DMS79 (cell line): ENCODE measurements at places on chromosomes 3 and 15.

- DNase-seq: no peak
These were observed 7.1 kb downstream of the POMGNT2 start for GRCh38 chr3:43098761-43099160.

DNA sequence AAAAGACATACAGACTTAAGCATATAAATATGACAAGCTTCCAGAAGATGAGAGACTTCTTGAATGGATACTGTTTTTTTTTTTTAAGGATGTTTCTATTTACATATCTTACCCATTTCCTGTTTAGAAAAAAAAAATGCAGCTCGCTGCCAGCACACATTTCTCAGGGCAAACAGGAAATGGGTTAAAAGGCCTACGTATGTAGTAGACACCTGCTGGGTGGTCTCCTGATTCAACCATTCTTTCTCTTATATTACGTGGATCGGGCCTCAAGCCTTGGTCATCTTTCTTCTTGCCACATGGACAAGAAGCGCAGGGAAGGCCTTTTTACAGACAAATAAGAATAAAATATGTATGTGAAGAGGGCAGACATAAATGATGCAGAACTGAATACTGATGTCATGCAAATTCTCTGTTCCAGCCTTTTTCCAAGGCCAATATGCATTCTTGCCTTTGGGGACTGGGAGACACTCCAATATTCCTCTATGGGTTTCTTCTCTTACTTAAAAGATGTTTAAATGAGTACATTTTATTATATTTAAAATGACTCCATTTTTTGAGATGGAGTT lies 35.0 kb upstream of the TJP1 start:
- DNase-seq: no peak

GRCh38 chr3:22713936-22714335 lies 489.2 kb upstream of the UBE2E2 start:
- DNase-seq: no peak

DNA sequence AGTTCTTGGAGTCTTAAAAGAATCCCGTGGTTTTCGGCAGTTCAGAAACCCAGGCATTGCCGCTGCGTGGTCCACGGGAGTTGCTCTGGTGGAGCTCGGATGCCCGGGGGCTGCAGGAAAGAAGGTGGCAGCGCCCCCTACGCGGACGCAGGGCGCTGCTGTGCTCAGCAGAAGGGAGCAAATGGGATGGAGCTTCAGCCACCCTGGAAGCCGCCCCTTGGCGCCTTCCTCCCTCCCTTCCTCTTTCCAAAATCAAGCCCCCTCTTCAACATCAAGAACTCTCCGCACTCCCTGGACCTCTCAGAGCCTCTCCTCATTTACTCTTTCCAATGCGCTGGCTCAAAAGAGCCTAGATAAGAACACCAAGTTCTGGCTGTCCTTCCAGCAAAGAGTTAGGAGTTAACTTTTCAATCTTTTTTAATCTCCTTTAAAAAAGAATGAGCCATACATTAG lies 880 bp upstream of the CHRNA7 start:
- DNase-seq: no peak

GRCh38 chr15:58777107-58777506 lies 6.0 kb downstream of the MINDY2 start:
- DNase-seq: no peak

- no peak for DNase-seq
These were observed 92.7 kb upstream of the PRICKLE2 start for GRCh38 chr3:64318001-64318400.

DNA sequence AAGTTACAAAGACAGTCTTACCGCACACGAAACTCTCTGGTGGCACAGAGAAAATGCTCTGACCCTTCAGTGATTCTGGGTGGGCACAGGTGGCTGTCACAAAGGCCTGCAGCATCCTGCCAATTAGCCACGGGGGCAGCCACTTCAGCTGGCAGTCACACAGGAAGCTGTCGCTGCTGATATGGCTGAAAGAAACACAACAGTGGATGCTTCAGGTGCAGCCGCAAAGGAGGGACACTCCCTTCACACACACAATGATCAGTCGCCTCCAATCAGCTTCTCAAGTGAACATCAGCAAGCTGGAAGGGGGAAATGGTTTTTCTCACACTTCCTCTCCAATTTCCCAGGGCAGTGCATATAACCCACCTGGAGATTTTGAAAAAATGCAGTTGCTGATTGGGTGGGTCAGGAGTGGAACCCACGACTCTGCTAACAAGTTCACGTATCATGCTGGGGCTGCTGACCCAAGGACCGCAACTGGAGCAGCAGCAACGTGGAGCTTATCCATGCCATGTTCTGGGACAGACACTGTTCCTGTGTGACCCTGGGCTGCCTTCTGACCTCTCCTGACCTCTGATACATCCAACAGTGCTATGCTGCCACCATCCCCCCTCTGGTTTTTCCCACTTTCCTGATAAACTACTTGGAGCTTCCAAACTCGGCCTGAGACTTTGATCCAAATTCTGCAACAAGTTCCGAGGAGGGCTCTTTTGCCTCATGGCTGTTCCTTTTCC lies 106.6 kb downstream of the LRIG1 start:
- no peak for DNase-seq

GRCh38 chr3:14962762-14963161 lies 15.4 kb downstream of the NR2C2 start:
- no peak for DNase-seq

DNA sequence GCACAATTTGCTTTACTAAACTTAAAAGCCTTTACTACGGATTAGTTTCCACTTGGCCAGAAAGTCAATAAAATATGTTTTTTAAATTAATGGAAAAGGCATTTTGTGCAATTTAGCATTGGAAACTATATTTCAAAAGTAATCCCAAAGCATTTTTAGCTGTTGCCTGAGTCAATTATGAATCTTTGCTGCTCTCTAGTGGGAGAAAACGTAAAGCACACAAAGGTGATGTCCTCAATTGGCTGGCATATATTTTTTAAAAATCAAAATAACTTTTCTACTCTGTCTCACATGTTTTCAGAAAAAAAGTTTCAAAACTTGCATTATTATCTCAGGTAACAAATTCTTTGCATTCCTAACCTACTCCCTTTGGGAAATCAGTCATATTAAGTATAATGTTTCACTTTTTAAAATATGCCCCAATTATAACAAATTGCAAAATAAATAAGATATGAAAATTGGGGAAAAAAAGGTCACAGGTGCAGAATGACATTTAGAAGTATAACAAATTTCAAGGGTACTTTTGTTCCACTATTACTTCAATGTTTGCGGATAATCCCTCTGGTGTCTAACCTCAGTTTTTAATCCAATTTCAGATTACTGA lies 47.2 kb upstream of the TEX55 start:
- DNase-seq: peak; percentile 4

DNA sequence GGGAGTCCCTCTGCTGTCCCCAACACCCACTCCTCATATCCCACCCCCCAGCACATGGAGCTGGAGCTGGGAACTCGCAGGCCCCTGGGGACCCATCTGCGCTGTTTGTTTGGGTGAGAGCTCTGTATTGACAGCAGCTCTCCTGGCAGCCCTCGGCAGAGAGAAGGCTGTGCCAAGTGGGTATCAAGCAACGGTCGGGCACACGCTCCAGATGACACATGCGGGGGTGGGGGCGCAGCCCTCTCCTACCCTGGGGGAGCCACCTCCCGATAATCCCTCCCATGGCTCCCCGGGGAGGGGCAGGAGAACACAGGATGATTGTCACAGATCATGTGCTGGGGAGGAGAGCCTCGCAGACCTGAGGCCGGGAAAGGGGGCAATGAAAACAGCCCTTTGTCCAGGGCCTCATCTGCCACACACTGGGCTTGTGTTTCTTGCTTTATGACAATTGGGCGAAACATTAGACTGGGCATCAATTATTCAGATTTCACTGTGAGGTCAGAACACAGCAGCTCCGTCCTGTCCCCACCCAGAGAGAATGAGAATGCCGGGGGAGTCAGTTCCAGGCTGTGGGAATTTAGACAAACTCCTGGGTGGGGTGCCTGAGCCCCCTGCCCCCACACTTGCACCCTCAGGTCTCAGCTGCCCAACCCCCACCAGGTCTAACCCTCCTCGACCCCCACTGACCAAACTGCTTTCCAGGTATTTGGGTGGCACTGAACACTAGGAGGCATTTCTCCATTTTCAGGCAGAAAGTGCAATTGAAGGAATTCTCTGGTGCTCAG lies 46.4 kb upstream of the KLF13 start:
- peak; percentile 44 for DNase-seq

GRCh38 chr3:146895026-146895749 lies 290.0 kb upstream of the PLSCR5 start:
- DNase-seq: no peak

DNA sequence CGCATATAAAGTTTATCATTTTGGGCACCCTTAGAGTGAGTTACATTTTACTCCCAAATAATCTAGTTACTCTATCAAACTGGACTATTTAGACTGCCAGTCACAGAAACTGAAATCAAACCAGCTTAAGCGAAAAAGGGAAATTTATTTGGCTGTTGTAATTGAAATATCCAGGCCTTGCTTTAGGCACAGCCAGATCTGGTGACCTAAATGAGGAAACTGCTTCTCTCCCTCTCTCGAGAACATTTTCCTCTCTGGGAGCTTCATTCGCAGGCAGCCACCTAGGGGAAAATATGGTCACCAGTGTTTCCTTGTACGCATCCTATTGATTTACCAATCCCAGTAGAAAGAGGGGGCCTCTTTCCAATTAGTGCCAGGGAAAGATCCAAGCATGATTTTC lies 175.3 kb upstream of the MITF start:
- no peak for DNase-seq

DNA sequence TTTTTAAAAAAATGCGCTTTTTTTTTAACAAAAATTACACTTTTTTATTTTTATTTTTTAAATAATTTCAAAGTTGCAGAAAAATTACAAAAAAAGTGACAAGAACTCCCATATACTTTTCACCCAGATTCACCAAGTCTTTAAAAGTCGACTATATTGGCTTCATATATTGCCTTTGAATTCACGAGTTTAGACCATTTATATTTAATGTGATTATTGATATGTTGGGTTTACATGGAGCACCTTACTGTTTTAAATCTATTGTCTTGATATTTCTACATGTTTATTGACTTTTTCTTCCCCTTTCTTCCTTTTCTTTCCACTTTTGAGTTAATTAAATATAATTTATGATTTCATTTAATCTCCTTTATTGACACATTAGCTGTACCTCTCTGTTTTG lies 127.2 kb downstream of the OPA1 start:
- no peak for DNase-seq

- no peak for DNase-seq
These were observed at the start of gene BHLHE40 for GRCh38 chr3:4979428-4980228. Gene BHLHE40, plus strand, starts transcription at chr3:4979437. Its CDS starts 282 bp downstream, at chr3:4979719.

DNA sequence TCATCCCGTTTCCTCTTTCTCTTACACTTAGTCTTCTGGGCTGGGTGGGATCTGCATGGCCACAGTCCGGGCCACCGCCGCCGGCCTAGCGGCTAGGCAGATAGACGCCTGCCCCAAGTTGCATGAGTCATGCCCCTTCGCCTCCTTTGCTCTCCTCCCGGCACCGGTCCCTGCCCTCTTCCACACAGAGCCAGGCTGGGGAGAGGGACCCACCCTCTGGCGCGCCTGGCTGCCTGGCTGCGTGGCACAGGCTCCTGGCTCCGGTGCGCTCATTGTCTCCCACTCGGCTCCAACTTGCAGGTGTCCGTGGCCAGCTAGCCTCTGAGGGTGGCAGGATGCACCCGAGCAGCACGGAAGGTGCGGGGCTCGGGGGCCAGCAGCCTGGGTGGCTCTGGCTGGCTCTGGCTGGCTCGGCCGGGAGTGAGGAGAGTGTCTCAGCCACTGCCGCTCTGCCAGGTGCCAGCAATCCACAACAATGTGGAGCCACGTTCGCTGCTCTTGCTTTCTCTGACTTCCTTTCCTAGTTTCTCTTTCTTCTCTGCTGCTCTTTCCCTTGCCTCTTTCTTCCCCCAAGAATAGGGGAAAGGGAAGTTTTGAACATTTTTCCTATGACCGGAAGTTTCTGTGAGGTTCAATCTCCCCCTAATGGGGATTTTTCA lies 22.4 kb upstream of the MTHFS start:
- no peak for DNase-seq

- no peak for DNase-seq
These were observed 20.0 kb downstream of the PRKCD start for GRCh38 chr3:53181024-53181371.

DNA sequence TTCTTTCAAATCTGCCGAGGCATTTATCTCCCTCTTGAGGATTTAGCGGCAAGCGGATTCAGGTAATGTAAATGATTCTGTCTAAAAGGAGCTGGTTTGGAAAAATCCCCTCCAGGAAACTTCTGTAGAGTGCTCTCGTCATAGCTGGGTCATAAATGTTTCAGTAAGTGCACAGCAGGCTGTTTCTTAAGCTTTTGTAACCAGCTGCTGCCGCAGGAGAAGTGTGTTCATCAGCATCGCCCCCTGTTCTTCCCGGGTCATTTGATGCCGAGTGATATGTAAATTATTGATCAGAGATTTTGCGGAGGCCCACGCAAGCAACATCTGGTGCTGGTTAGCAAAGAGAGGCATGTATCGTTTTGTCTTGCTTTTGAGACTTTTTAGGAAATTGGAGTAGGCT lies 53.1 kb downstream of the DNASE1L3 start:
- peak; percentile 61 for DNase-seq

GRCh38 chr3:64645243-64645642 lies 42.6 kb downstream of the ADAMTS9 start:
- no peak for DNase-seq

- no peak for DNase-seq
These were observed 6.7 kb upstream of the CSK start for GRCh38 chr15:74775132-74775562.

GRCh38 chr15:62741106-62741505 lies 301.4 kb upstream of the TPM1 start:
- no peak for DNase-seq

GRCh38 chr3:150149651-150150051 lies 179.0 kb upstream of the PFN2 start:
- peak; percentile 92 for DNase-seq

GRCh38 chr3:104323226-104323625 lies 1043.5 kb upstream of the ALCAM start:
- no peak for DNase-seq

GRCh38 chr3:12734960-12735359 lies 24.1 kb downstream of the TMEM40 start:
- no peak for DNase-seq

DNA sequence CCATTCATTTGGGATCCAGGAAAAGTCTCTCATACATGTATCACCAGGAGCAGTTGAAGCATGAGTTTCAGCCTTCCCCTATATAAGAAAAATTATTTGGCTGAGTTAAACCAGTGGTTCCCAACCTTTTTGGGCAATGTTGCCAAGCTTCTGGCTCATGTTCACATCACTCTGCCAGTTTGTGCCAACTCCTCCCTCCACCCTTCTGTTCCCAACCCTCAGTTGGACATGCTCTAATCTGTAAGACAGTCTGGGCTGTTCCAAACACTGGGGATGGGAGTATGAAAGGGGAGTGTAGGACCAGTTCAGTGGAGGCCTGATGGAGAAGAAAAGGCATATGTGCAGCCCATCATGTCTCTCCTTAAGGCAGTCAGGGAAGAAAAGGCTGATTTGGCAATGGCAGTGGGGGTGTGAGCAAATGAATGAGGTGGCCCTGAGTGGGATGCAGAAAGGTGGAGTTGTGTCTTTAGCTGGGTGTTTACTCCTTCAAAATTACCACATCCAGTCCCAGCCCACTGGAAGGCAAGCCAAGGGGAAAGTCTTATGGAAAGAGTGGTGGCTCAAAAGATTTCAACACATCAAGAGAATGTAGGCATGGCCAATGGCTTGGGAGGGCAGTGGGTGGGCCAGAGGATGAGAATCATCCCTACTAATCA lies 32.0 kb upstream of the PRICKLE2 start:
- no peak for DNase-seq

GRCh38 chr3:150227839-150228238 lies 180.3 kb upstream of the TSC22D2 start:
- no peak for DNase-seq

- no peak for DNase-seq
These were observed 41.8 kb downstream of the IL5RA start for GRCh38 chr3:3068358-3068881.
